ENCODE measurements at places on chromosomes 1 and 21.

GRCh38 chr1:29515170-29515955 lies 279.0 kb downstream of the PTPRU start:
- DNase-seq: no peak

GRCh38 chr1:175702079-175702795 lies 41.2 kb downstream of the TNR start:
- no peak for DNase-seq

DNA sequence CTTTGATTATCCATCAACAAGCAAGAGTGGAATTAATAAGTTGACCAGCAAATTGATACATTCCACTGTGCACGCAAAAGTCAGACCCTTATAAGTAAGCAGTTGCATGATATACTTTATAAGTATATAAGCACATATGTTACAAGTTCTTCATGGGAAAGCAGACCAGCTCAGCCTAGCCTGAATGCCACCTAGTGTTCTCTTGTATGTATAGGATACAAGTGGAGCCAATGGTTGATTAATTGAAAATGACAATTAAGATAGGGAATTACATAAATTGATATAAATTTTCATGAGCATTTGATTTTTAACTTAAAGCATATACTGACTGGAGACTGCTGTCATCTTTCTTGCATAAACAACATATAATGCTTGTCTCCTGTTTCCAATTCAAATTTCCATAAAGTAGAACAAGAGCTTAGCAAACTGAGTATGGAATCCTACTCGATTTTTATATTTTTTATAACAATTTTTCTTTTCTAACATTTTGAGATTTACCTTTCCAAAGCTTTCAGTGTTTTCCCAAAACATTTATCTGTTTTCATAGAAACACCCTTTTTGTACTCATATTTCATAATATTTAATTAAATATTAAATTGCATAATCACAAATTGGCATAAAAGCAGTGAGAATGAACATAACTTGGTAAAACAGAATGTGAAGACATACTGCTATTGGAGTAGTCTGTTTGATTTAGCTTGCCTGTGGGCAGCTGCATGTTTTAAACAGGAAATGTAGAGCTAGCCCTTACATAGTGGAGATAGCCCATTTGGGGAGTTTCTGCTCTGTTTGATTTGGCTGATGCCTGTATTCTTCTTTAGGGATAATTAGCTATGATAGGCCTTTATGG lies 62.8 kb downstream of the MAGI3 start:
- DNase-seq: peak; percentile 38

DNA sequence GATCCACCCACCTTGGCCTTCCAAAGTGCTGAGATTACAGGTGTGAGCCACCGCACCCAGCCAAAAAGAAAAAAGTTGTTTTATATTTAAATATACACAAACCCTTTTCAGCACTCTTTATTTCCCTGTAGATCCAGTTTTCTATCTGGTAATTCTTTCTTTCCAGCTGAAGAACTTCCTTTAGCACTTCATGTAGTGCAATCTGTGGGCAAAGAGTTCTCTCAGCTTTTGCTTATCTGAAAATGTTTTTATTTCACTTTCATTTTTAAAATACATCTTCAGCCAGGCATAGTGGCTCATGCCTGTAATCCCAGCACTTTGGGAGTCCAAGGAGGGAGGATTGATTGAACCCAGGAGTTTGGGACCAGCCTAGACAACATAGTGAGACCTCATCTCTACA lies 28.5 kb upstream of the HYI start:
- no peak for DNase-seq

- no peak for DNase-seq
These were observed 99.9 kb upstream of the TIAM1 start for GRCh38 chr21:31443736-31444521.

Measured in LoVo (cell line).